Testis (tissue), 5 donors: ENCODE measurements at places on chromosomes 3 and 15. TPM values are rescaled to one million over a fixed set of nuclear protein-coding genes. Genes with fewer than 3 reads are reported as not detected.

Gene GOLGA8J
- 6.3 TPM for polyA plus RNA-seq

Gene SERINC4
- 11.7 TPM for polyA plus RNA-seq

Gene FBN1
- 77.1 TPM for polyA plus RNA-seq

Gene EEFSEC
- polyA plus RNA-seq, result 40.3 TPM

Gene CIP2A
- polyA plus RNA-seq, result 8.5 TPM

Gene DPPA2
- 4.9 TPM for polyA plus RNA-seq

Gene SLC28A2
- polyA plus RNA-seq, result not detected

Gene CALML4
- polyA plus RNA-seq, result 10.5 TPM

Gene IQCF5
- polyA plus RNA-seq, result 78.9 TPM

Gene DUOX1
- 2.8 TPM for polyA plus RNA-seq

Gene HRH1
- polyA plus RNA-seq, result 3.2 TPM

Gene ACP3
- 2.6 TPM for polyA plus RNA-seq

Gene SAMD7
- polyA plus RNA-seq, result 0.25 TPM

Gene ISLR
- polyA plus RNA-seq, result 73.7 TPM

Gene ITPR1
- 26.5 TPM for polyA plus RNA-seq

Gene SPINK8
- polyA plus RNA-seq, result not detected

Gene OGG1
- 18.8 TPM for polyA plus RNA-seq

Gene GRAMD2A
- 3.1 TPM for polyA plus RNA-seq

Gene GPR171
- 0.22 TPM for polyA plus RNA-seq

Gene CRABP1
- polyA plus RNA-seq, result 1.1 TPM

Gene DAZL
- polyA plus RNA-seq, result 124 TPM

Gene FBXW12
- 0.98 TPM for polyA plus RNA-seq

Gene NDN
- 60.7 TPM for polyA plus RNA-seq

Gene ROBO2
- polyA plus RNA-seq, result 16.1 TPM

Gene SH3GL3
- 112 TPM for polyA plus RNA-seq

Gene NDUFB4
- 279 TPM for polyA plus RNA-seq

Gene SI
- 2.9 TPM for polyA plus RNA-seq

Gene SMCO1
- polyA plus RNA-seq, result 0.91 TPM

Gene CLRN1
- 0.38 TPM for polyA plus RNA-seq

Gene GOLGA8Q
- 10.4 TPM for polyA plus RNA-seq

Gene ITPKA
- polyA plus RNA-seq, result 12.1 TPM

Gene STRA6
- polyA plus RNA-seq, result 14.1 TPM

Gene DCP1A
- polyA plus RNA-seq, result 20.9 TPM

Gene GOLGA6L10
- polyA plus RNA-seq, result 12.8 TPM

Gene RGMA
- polyA plus RNA-seq, result 53.7 TPM

Gene GOLGA8G
- 28.8 TPM for polyA plus RNA-seq

Gene TF
- 165 TPM for polyA plus RNA-seq

Gene ACTL6A
- 143 TPM for polyA plus RNA-seq

Gene ARGFX
- not detected for polyA plus RNA-seq
